Sigmoid colon (tissue), 7 donors: ENCODE measurements at places on chromosomes 16 and 17.

DNA sequence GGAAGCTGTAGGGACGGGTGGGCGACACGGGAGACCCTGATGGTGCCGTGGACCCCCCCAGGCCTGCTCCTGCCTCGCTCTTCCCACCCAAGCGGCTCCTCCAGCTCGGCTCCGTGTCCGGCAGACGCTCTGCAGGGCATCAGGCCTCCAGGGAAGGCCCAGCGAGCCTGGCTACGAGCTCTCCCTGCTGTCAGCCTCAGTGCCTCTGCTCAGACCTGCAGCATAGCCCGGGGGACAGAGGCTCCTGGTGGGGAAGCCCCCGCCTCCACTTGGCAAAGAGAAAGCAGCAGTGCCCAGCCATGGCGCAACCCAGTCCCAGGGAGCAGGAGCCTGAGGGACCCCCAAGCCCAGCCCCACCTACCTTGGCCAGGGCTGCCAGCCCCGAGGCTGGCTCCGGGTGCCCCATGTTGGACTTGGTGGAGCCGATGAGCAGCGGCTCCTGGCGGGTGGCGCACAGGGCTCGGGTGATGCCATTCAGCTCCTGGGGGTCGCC lies 5.9 kb downstream of the FASN start:
- no peak for DNase-seq

- no peak for DNase-seq
Measured at GRCh38 chr16:54360681-54361080, 74.1 kb upstream of the IRX3 start.

DNA sequence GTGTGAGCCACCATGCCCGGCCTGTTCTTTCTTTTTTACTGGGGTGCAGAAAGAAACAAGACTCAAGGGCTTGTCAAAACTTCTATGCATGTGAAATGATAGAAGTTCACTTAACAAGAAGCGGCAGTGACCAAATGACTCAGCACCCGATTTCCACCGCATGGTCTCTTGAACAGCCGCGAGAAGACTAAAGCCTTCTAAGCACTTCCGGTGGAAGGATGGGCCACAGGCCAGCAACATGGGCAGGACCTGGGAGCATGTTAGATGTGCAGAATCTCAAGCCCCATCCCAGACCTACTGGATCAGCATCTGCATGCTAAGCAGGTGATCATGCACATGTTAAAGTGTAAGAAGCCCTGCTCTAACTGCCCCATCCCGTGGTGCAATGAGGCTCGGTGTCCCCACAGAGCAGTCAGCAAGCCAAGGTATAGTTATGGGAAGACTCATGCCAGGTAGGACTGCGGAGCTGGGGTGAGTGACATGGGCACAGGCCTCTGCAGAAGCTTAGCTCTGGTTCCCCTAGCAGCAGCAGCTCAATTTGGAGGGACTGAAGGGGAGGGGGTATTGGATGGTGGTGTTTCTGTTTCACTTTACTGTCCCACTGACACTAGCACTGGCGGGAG lies 88.5 kb upstream of the HNF1B start:
- DNase-seq = no peak

GRCh38 chr17:61847659-61848058 lies 15.7 kb downstream of the BRIP1 start:
- DNase-seq = no peak

DNA sequence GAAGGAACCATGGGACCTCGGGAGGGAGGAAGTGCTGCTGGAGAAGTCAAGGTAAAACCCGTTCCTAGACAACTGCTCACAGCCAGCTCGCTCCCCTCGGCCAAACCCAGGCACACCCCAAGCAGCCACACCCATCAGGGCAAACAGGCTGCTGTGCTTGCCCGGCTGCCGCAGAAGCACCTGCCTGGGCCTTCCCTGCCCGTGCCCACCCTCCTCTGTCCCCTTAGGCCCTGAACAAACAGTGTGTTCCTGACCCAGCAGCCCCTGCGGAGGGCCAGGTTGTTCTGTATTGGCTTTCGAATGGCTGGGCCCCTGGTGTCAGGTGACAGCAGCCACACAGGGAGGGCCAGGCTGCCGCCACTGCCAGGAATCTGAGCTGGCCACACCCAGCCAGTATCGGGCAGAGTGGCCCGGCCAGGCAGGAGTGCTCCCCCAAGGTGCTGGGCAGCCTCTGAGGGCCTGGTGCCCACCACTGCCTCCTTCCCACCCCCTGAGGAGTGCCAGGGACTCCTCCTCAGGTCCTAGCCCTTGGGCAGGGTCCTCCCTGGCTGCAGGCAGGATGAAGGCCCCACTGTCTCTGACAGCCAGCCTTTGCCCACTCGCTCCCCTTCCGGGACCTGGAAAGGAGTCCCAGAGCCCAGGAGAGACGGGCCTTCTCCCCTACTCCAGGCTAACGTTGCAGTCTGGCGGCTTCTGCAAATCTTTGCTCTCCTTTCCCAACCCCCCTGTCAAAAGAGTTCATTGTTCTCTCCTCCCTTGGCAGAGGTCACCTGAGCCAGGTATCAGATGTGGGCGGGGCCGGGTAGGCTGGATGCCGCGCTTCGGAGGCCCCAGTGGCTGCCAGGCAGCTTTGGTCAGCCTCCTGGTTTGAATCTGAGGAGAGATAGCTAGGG lies 24.0 kb downstream of the LLGL2 start:
- no peak for DNase-seq

- DNase-seq = no peak
Measured at GRCh38 chr16:76976756-76977155, 214.2 kb upstream of the MON1B start.

DNA sequence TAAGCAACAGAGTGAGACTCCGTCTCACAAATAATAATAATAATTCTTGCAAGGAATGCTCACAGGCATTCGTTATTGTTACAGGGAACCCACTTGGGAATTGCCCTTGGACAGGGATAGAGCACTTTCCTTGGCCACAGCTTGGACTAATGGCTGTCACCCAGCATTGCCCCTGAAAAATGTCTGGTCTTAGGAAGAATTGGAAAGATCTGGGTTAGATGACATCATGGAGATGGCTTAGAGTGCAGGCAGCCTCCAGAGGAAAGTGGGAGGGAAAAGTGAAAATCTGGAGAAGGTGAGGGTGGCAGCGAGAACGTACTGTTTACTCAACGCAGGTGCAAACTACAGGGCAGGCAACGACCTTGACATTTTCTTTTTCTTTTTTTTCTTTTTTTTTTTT lies 59.3 kb upstream of the MRTFB start:
- no peak for DNase-seq

DNA sequence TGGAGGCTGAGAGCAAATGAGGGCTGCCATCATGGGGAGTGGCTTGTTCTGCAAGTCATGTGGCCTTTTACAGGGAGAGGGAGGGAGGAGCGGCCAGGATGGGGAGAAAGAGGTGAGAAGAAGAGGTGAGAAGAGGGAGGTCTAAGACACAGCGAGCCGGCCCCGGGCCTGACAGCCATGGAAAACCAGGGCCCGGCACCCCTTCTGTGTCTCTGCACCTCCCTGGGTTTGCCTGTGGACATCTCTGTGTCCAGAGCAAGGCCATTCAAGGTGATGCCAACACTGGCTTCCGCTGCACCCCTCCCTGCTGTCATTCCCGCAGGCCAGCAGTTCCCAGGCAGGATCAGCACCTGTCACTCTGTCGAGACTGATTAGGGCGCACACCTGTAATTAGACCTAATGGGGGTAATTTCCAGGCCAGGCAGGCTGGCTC lies 75.6 kb downstream of the MGAT5B start:
- DNase-seq = no peak

DNA sequence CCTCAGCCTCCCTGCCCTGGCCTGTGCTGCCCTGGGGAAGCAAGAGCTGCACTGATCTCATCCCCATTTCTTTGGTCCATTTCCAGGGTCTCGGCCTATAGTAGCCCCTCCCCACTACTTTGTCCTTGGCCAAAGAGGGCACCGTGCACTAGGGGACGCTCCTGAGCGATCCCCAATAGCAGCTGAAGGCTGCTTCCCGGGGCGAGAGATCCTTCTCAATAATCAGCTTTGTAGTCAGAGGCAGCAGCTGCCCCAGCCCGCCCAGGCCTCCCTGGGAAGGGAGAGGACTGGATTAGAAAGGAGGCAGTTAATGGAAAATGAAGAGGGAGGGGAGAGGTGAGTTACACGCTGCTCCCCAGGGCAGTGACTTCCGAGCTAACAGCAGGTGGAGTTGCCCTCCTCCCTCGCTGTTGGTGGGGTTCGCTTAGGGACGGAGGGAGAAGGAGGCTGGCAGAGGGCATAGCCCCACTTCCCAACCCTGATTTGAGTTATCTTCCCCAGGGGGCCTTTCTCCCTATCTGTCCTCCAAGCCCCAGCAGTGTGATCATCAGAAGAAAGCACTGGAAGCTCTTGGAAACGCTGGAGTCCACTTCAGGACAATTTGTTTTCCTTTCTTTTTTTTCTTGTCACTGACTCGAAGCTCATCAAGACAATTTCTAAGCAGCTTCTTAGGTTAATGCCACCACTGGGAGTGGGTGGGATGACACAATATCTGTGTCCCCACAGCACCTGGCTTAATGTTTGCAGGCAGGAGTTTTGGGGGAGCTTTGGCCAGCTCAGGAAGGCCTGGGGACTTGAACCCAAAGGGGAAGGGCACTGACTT lies 2.6 kb downstream of the MXRA7 start:
- peak; percentile 73 for DNase-seq

DNA sequence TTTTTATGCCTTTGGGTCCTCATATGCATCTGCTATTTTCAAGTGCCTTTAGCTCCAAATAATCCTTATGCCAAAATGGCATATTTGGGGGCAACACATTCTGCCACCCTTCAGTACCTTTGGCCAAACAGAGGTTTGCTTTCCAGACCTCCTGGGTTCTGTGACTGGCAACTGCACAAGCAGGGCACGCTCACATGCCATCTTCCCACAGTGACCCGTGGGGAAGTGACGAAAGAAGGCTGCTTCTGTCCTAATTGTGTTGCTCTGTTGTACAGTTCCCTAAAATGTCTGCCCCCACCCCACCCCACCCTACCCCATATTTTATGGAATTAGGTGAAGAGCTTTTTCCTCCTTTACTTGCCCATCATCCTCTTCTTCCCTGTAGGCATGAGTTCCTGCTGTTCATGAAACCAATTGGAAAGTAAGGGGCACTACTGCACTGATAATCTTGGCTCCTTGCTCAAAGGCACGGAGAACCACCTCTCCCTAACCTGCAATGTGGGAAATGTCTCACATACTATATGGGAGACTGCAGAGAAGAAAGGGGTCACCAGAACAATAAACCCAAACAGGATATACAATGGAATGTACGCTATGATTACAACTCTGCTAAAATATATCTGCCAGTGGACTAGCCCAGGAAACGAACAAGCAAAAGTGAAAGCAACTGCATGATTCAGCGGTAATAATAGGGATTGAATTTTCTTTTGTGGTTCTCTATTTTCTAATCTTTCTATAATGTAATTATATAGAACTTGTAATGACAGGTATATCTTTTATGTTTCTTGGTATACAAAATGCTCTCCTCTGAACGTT lies 3.3 kb upstream of the SLFN12L start:
- DNase-seq = peak; percentile 69

- DNase-seq = no peak
Measured at GRCh38 chr17:74163271-74163821, 40.1 kb upstream of the RPL38 start.

DNA sequence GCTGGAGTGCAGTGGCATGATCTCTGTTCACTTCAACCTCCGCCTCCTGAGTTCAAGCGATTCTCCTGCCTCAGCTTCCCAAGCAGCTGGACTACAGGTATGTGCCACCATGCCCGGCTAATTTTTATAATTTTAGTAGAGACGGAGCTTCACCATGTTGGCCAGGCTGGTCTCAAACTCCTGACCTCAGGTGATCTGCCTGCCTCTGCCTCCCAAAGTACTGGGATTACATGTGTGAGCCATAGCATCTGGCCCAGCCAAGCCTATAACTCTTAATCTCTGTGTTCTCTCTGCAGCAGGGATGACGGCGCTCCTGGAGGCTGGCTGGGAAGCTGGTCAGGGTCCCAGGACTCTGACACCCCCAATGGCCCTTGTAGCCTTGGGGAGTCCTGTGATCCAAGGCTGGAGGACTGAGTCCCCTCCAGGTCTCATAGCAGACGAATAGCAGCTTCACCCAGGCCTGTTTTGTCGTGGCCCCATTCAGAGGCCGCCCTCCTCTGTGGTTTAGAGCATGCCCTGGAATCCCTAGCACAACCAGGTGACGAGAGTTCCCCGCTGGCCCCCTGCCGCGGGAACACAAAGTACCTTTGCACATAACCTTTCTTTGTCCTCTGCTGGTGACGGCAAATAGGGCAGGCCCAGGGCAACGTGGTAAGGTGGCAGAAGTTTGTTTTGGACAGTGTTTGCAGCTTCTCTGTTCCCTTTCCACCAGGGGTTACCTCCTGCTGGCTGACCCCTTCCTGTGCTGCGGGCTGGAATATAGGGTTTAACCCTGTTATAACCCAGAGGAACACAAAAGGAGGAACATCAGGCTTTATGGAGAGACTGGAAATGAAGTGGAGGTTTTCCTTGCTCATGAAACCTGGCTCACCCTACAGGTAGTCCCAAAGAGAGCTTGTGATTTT lies 43.0 kb upstream of the TOB1 start:
- DNase-seq = no peak

- no peak for DNase-seq
Measured at GRCh38 chr17:71337938-71338337, 782.9 kb upstream of the SOX9 start.

- peak; percentile 93 for DNase-seq
Measured at GRCh38 chr17:12365805-12366204, 299.9 kb upstream of the MYOCD start.

- DNase-seq = no peak
Measured at GRCh38 chr16:11229906-11230305, 26.1 kb downstream of the SOCS1 start.

DNA sequence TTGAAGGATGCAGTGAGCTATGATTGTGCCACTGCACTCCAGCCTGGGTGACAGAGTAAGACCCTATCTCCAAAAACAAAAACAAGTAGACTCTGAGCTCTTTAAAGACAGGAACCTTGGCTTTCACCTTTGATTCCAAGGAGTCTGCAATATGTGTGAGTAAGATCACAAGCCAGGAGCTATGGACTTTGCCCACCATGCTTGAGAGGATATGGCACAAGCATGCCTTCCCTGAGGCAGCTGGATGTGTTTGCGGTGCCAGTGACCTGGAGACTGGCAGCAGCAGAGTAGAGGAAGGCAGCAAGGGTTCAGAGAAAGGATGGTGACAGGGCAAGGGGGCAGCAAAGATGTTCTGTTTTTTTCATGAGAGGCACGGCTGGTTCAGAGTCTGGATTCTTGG lies 14.5 kb upstream of the PRKCA start:
- DNase-seq = no peak

DNA sequence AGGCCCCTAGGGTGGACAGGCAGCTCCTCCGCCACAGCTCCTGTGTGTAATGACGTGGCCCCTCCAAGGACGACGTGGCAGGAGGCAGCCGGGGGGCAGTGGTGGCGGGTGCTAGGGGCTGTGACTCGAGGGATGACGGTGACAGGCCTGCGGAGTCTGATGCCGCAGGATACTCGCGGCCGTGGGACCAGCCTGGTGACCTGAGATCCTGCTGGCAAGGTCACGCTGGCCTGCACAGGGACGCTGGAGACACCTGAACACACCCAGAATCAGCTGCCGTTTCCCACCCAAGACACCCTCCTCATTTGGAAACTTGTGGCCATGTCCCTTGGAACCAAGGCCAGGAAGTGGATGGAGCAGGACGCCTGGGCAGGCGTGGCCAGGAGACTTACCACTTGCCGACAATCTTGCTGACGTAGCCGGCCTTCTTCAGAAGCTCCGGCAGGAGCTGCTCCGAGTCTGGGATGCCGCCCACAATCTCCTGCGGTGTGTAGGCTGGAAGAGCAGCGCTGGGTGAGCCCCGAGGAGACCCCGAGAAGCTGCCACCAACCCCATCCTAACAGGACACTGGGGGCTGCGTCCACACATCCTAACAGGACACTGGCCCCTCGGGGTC lies 16.0 kb downstream of the GALNS start:
- DNase-seq = no peak

GRCh38 chr16:59355704-59356103 lies 621.6 kb upstream of the GOT2 start:
- DNase-seq = no peak
